Mucosa of descending colon (tissue), 3 donors: ENCODE measurements at places on chromosomes 2 and 18. TPM values are rescaled to one million over a fixed set of nuclear protein-coding genes. Genes with fewer than 3 reads are reported as not detected.
A peak's percentile ranks its signal among the peaks of the same experiment; 100 is the strongest.

PECR gene
- 31.8 TPM for total RNA-seq

IL36G gene
- total RNA-seq, result not detected

DSG1 gene
- total RNA-seq, result not detected

ARHGEF4 gene
- 1.5 TPM for total RNA-seq

ATP8B1 gene
- 175 TPM for total RNA-seq

TUBA4B gene
- not detected for total RNA-seq

TFCP2L1 gene
- 111 TPM for total RNA-seq

AKAIN1 gene
- total RNA-seq, result not detected

CD207 gene
- total RNA-seq, result not detected

PFN4 gene
- total RNA-seq, result not detected

PUS10 gene
- total RNA-seq, result 12.8 TPM

SPDYA gene
- 1.2 TPM for total RNA-seq

NETO1 gene
- not detected for total RNA-seq

DNA sequence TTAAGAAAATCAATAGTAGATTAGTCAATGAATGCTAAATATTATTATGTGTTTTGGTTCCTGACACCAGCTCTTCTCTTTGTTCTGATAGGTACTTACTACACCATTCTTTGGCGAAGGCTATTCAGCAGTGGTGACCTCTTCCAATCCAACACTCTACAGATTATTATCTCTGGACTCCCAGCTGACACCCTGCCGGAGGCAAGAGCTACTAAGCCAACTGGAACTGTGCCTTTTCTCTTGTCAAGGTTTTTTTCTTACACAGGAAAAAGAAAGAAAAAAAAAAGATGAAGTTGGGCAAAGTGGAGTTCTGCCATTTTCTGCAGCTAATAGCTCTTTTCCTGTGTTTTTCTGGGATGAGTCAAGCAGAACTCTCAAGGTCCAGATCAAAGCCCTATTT, 11.7 kb downstream of the CDH7 start:
- no peak for DNase-seq

DNA sequence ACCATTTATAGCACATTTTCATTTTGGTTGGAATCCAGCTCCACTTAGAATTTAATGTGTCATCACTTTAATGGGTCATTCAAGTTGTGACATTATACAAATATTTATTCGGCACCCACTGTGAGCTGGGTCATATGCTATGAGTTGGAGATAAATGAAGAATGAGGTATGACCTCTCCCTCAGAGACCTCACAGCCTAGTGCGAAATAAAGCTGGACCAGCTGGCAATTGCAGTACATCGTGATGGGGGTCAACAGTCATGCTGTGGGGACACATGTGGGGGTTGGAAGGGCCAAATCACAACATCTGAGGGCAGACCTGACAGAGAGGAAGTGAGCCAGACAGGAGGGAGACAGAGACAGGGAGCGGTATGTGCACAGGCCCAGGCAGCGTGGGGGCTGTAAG, 175.4 kb downstream of the MAIP1 start:
- no peak for DNase-seq

DNA sequence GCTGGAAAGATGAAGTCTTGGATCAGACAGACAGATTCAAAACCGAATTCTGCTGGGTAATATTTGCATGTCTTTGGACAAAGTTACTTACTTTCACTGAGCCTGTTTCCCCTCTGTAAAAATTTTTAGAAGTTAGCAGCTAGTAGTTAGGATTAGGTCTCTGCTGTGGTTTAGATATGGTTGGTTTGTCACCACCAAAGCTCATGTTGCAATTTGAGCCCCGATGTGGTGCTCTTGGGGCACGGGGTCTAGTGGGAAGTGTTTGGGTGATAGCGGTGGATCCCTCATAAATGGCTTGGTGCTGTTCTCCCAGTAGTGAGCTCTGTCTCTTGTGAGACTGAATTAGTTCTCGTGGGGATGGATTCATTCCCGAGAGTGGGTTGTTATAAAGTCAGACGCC, 38.9 kb upstream of the PNO1 start:
- DNase-seq, result no peak

DNA sequence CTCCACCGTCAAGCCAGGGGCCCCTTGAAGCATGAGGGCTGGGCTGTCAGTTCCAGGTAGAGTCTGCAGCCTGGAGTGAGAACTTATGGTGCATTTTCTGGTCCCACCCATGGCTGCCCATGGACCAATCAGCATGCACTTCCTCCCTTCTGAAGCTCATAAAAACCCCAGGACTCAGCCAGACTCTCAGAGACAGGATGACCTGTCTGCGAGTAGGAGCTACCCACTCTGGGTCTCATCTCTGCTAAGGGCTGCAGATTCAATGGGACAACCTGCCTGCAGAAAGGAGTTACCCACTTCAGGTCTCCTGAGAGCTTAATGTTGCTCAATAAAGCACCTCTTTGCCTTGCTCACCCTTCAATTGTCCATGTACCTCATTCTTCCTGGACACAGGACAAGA, 9.4 kb upstream of the DUSP19 start:
- DNase-seq, result no peak

- no peak for DNase-seq
Measured at GRCh38 chr2:172081221-172082022, 3.9 kb upstream of the DLX1 start.

DNA sequence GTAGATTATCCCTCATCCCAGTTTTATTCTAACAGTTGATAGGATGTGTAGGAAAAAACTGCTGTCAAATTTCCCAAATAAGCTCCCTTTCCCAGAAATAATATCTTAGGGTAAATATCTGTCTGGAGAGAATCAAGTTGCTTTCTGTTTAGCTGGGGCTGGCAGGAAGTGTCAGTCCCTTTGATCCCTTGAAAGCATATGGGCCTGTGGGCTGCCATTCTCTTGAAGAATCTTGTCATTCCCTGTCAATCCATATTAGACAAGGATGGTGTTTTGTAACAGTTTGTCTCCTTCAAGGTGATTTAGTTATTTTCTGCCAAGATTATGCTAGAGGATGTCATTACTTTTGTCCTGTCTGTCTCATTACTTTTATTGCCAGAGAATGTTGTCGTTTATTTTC, 37.1 kb upstream of the UBE2E3 start:
- no peak for DNase-seq

DNA sequence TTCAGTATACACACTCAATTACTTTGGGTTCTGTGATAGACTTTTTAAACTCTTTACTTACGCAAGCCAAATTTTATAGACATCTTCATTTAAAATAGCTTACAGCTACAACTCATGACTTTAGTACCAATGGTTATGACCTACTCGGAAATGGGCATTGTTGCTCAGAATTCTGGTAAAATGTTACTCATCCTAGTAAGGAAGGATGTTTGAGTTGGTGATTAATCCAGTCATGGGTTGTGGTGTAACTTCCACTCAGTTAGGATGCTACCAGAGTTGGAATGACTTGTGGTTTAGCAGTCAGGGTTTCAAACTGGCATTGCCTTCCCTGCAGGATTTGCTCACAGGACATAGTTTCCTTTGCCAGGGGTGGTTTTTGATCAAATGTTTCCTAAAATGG, 7.4 kb upstream of the NPC1 start:
- no peak for DNase-seq

DNA sequence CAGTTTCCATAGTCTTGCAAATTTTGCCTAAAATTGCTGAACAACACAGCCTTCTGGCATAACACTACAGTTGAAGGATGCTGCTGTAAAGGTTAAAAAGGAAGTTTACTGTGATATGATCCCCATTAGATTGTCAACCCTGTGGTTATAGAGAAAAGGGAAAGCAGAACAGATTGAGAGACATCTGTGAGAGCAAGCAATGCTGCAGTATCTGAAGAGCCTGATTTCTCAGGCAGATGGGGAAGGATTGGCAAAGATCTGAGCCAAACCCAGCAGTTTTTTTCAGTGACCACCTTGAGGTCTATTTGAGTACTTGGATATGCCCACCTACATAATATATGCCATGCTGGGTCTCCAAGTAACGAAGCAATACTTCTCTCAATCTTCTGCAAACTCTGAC, 8.5 kb upstream of the ST8SIA3 start:
- DNase-seq, result no peak

DNA sequence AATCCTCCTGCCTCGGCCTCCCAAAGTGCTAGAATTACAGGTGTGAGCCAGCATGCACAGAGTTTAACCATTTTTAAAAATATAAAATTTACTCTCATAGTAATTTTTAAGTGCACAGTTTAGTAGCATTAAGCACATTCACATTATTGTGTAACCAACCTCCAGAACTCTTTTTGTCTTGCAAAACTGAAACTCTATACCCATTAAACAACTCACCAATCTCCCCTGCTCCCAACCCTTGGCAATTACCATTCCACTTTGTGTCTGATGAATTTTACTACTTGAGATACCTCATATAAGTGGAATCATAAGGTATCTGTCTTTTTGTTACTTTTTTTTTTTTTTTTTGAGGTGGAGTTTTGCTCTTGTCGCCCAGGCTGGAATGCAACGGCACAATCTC, 112.5 kb downstream of the BMPR2 start:
- no peak for DNase-seq

DNA sequence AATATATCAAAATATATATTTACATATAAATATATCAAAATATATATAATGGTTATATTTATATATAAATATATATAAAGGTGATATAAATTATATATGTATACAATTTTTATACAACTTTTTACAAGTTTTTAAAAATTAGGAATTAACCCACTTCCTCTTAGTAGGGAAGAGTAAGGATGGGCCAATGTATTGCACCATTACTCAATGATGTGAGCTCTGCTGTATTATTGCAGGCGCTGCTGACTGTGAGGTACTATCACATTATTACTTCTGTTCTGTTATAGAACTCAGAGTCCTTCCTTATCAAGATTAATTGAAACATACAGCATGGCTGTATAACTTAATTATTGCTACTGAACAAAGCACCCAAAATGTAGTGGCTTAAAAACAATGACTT, 46.0 kb downstream of the CCDC195 start:
- DNase-seq, result no peak

DNA sequence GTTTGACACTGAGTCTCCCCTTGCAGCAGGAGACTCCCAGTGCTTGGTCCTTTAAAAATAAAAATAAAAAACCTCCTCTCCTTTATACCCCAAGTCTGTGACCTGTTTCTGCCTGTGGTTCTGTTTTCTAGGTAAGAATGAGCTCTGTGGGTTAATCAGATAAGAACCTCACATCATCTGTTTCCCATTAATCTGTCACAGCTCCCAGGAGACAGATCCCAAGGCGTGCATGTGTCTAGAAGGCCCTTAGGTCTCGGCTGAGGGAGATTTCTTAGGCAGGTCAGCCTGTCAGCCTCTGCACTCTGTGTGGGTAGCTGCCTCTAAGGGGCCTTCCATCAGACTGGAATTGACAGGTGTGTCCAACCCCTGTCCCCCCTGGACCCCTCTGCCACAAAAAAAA, 80.7 kb downstream of the FHOD3 start:
- DNase-seq, result no peak

GRCh38 chr18:58892488-58892887, 27.8 kb downstream of the ZNF532 start:
- no peak for DNase-seq

DNA sequence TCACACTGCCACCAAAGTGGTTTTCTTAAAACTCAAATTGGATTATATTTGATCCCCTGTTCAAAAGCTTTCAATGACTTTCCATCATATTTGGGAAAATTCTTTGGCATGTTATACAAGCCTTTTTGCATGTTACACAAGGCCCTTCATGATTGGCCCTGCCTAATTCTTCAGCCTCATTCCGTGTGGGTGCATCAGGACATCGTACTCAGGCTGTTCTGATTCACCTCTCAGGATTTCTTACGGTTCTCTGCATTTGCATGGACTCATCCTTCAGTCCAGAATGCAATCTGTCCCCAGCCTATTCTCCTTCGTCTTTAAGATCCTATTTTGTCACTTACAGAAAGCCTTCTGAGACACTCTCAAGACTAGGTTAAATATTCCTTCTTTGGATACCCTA, 107.8 kb downstream of the LYPD1 start:
- DNase-seq, result no peak

DNA sequence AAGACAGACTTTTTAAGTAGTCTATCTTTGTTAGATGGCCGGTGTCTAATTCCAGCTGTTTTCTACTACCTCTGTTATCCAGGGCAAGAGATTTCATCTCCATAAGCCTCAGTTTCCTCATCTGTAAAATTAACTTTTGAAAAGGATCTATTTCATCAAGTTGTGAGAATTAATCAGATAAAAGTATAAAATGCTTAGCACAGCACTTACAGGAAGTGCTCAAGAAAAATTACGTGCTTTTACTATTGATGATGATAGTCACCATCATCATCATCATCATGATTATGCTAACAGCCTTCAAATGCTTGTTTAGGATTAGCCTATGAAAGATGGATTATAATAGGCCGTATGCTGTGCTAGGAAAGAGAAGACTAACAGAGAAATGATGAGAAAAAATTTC, 76.2 kb downstream of the CYRIA start:
- DNase-seq, result no peak

- no peak for DNase-seq
Measured at GRCh38 chr18:76615065-76615733, 120.2 kb upstream of the ZNF516 start.

- DNase-seq, result peak; percentile 13
Measured at GRCh38 chr2:24822049-24822706, 29.0 kb downstream of the CENPO start.

DNA sequence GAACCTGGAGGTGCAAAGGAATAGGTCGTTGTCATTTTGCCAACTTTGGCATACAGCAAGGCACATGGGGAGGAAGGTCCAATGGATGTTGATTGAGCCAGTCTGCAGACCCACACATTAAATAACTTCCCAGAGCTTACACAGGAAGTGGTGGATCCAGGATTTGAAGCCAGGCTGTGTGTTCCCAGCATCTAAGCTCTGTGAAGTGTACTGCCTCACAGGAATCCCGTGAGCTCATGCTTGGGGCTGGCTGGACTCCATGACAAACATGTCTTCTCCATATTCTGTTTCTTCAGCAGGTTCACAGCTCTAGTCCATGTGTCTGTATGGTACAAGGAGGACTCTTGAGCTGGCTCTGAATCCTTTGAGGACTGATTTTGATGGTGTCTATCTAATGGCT, 63.9 kb downstream of the KLHL29 start:
- DNase-seq, result no peak

DNA sequence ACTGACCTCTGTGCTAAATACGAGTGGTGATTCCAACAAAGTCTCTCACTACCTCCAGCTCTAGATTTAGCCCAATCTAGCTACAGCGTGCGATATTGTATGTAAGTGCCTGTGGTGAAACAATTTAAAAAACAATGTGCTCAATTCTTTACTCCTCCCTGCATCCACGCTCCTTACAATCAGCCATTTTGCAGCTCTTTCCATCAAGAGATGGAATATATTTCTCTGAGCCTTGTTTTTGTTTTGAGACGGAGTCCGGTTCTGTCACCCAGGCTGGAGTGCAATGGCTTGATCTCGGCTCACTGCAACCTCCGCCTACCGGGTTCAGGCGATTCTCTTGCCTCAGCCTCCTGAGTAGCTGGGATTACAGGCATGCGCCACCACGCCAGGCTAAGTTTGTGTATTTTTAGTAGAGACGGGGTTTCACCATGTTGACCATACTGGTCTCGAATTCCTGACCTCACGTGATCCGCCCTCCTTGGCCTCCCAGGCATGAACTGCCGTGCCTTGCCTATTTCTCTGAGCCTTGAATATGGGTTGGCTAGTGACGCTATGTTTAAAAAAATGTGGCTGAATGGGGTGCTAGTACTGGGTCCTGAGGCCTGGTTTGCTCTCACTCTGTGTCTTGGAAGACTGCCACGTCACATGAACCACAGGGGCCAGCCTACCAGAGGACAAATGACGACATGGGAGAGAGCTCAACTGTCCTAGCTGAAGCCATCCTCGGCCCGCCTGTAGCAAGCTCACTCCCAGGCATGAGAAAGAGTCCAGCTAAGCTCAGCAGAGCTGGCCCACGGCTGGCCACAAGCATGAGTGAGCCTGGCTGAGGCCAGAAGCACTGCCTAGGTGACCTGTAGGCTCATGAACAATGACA, 14.8 kb downstream of the WDFY1 start:
- no peak for DNase-seq

GRCh38 chr2:159151198-159152127, 135.0 kb downstream of the WDSUB1 start:
- peak; percentile 59 for DNase-seq
